Effector memory CD4-positive, alpha-beta T cell (primary cell): ENCODE measurements at places on chromosomes 6 and 20.

- DNase-seq: no peak
- H3K27ac ChIP-seq: no peak overlapping the region
- no peaks in the 10 kb centered on the region for H3K4me1 ChIP-seq
- H3K4me3 ChIP-seq: no peak overlapping the region
- no peaks in the 10 kb centered on the region for H3K36me3 ChIP-seq
- no peaks in the 10 kb centered on the region for H3K27me3 ChIP-seq
Observed at GRCh38 chr6:125346201-125346925, 44.6 kb upstream of the HDDC2 start.

DNA sequence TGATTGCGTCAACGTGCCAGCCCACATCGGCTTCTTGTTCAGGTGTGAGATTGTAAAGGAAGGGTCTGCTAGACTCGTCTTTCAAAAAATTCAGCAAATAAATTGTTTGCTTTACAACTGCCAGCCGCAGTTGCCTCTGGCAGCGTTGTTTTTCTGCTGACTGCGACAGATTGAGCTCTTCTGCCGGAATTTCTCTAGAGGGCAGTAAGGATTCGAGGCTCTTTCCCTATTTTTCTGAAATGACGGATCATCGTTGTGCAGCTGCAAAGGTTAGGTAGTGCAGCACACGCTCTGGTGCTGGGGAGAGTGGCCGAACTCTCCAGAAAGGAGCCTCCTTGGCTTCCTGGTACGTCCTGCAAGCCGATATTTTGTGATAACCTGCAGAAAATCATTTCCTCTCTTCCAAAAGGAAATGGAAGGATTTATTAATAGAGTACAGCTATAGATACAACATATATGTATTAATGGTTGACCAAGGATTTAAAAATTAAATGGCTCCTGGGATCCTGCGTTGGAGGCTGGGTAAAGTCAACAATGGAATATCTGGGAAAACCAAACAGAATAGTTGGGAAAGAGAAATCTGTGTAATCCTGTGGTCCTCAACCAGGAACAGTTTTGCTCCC lies 121.9 kb upstream of the ZFP64 start:
- H3K27me3 ChIP-seq: no peaks in the 10 kb centered on the region
- no peaks in the 10 kb centered on the region for H3K4me1 ChIP-seq
- DNase-seq: no peak
- H3K36me3 ChIP-seq: no peaks in the 10 kb centered on the region
- no peak overlapping the region for H3K4me3 ChIP-seq

DNA sequence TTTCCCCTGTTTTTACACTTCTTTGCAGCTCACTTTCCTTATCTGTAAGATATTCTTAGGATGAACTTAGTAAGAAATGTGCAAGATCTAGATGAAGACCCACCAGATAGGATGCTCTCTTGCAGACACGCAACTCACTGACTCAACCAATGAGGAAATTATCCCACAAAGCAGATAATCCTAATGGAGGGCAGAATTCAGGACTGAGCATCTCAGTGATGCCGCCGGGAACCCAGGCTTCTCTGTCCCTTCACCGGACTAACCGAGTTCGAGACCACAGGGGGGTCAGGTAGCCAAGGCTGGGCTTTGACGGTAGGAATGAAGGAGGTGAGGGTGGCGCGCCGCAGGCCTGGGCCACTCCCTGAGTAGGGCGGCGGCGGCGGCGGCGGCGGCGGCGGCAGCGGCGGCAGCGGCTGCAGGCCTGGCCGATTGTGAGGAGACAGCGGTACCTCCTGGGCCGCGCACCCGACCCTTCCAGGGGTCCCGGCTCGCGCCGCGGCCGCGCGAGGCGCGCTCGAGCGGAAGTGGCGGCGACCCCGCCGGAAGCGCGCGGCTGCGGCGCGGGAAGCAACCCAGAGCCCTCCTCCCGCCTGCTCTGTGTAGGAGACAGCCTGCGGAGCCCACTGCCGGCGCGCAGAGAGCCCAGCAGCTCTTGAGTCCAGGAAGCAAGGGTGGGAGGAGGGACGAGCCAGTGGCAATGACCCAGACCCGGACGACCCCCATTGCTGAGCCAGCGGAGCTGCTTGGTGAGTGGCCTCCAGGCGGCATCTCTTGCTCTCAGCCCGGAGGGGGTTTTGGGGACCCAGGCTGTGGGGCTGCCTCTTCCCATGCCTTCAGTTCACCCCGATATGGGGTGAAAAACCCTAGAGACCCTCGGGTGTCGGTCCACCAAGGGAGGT lies at the start of gene KHDC1:
Gene KHDC1, minus strand, starts transcription at position 526 of the 899 bp plus-strand sequence. CDS start 20,679 bp downstream, outside the sequence.
- peaks cover 10% of the 10 kb centered on the region for H3K4me1 ChIP-seq
- H3K4me3 ChIP-seq: peak within 1 kb of the TSS; percentile 84
- peak; percentile 28 for DNase-seq
- no peaks in the 10 kb centered on the region for H3K27me3 ChIP-seq
- H3K36me3 ChIP-seq: no peaks in the 10 kb centered on the region

- no peaks in the 10 kb centered on the region for H3K27me3 ChIP-seq
- no peak overlapping the region for H3K27ac ChIP-seq
- H3K4me1 ChIP-seq: no peaks in the 10 kb centered on the region
- no peak for DNase-seq
Observed at GRCh38 chr6:151784441-151785214, 22.9 kb upstream of the ESR1 start.

- no peaks in the 10 kb centered on the region for H3K36me3 ChIP-seq
- no peak overlapping the region for H3K4me3 ChIP-seq
- no peak overlapping the region for H3K27ac ChIP-seq
Observed at GRCh38 chr20:32674362-32674789, 635 bp upstream of the C20orf203 start.

GRCh38 chr6:75498862-75499261 lies 5.3 kb upstream of the FILIP1 start:
- no peak overlapping the region for H3K27ac ChIP-seq
- DNase-seq: no peak
- no peaks in the 10 kb centered on the region for H3K27me3 ChIP-seq
- H3K4me1 ChIP-seq: peaks cover 5% of the 10 kb centered on the region
- no peak overlapping the region for H3K4me3 ChIP-seq

- no peak overlapping the region for H3K4me3 ChIP-seq
- H3K4me1 ChIP-seq: no peaks in the 10 kb centered on the region
- no peaks in the 10 kb centered on the region for H3K27me3 ChIP-seq
Observed at GRCh38 chr20:14334306-14334930, 3.0 kb downstream of the FLRT3 start.

GRCh38 chr20:31603822-31604566 lies 1.1 kb upstream of the ID1 start:
- H3K4me1 ChIP-seq: peaks cover 19% of the 10 kb centered on the region
- DNase-seq: peak; percentile 82
- H3K27ac ChIP-seq: no peak overlapping the region
- H3K36me3 ChIP-seq: no peaks in the 10 kb centered on the region
